ENCODE measurements at places on chromosomes 12 and 14.
A peak's percentile ranks its signal among the peaks of the same experiment; 100 is the strongest.

DNA sequence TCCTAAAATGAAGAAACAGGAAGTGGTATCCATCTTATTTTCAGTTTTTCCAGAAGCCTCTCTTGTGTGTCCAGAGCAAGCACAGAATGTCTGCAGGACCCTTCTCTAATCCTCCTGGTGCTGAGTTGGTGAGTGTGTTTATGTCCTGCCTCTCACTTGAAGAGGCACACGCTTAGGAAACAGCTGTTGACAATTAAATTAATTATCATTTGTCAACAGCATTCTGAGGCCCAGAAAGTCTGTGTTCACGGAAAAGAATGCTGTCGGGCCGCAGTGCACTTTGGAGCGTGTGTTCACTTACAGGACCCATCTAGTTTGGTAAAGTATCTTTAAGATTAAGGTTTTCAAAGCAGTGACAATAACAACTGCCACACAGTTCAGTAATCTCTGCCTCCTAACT is 70.5 kb downstream of the LMNTD1 start:
- no peak for DNase-seq

- no peak for DNase-seq
Measured at GRCh38 chr12:46783871-46784270, 41.9 kb downstream of the SLC38A4 start.

- DNase-seq = no peak
Measured at GRCh38 chr14:95185767-95186392, 28.6 kb upstream of the DICER1 start.

DNA sequence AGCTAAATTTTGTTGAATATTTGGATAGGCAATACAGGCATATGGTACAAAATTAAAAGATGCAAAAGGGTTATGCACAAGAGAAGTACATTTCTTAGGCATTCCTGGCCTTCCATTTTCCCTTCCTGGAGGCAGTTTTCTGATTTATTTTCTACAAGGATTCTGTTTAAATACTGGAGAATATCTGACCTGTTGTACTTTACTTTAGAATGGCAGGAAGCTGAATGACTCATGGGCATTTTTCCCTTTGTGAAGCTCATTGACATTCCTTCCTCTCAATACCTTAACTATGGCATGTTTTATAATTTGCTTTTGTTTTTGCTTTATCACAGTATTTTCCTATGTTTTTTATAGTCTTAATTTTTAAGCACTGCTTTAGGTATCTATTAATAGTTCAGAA is 62.7 kb downstream of the RCOR1 start:
- no peak for DNase-seq

GRCh38 chr12:2332947-2333346 is 280.2 kb downstream of the CACNA1C start:
- DNase-seq = no peak

DNA sequence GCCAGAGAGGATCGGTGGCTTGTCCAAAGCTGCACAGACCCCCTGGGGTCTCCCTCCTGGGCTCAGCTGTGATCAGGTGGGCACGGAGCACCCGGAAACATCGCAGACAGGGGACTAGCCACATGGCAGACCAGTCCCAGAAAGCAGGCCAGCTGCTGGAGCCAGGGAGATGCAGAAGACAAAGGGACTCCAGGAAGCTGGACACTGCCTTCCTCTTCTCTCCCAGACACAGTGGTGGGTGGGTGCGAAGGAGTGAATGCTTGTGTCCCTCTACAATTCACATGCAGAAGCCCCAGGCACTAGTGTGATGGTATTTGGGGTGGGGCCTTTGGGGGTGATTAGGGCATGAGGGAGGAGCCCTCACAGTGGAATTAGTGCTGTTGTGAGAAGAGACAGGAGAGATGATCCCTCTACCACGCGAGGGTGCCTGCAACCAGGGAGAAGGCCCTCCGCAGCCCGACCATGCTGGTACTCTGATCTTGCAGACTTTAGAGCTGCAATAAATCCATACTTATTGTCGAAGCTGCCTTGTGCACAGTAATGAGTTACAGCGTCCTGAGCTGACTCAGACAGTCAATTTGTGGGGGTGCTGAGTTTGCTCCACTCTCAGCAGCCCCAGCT is 95.2 kb downstream of the CALM1 start:
- DNase-seq = no peak

GRCh38 chr14:64464651-64465050 is 648 bp upstream of the AKAP5 start:
- no peak for DNase-seq

DNA sequence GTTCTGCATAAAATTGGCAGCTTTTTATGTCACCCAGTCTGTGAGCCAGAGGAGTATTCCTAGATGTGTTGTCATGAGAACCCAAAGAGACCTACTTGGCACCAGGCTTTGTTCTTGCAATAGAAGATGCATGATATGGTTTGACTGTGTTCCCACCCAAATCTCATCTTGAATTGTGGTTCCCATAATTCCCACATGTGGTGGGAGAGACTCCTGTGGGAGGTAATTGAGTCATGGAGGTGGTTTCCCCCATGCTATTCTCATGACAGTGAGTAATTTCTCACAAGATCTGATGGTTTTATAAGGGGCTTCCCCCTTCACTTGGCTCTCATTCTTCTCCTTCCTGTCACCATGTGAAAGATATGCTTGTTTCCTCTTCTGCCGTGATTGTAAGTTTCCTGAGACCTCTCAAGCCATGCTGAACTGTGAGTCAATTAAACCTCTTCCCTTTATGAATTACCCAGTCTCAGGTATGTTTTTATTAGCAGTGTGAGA is 572.0 kb upstream of the ATP2B1 start:
- no peak for DNase-seq

GRCh38 chr14:28831126-28831525 is 64.5 kb downstream of the FOXG1 start:
- no peak for DNase-seq

DNA sequence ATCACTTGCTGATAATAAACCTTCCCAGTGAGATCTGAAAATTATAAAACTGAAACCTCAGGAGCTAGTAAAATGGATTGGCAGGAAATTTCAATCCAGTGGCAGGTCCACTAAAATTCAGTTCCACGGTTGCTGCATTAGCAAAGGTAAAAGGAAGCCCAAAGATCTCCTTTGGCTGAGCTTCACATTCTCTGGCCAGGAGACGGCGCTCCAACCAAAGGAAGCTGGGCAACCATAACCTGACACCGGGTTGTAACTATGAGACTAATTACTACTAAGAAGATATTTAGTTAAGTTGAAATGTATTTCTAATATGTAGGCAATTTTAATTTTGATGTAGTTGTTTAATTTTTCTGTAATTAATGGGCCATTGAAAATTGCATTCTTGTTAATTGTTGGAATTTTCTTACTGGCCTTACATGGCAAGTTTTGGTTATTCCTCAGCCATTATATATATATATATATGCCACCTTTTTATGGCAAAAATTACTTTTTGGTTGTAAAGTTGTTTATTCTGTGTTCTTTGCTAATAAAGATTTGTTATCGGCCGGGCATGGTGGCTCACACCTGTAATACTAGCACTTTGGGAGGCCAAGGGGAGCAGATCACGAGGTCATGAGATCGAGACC is 17.0 kb downstream of the OR8S1 start:
- DNase-seq = no peak

GRCh38 chr12:92144631-92145480 is 790 bp downstream of the BTG1 start:
- peak; percentile 38 for DNase-seq

DNA sequence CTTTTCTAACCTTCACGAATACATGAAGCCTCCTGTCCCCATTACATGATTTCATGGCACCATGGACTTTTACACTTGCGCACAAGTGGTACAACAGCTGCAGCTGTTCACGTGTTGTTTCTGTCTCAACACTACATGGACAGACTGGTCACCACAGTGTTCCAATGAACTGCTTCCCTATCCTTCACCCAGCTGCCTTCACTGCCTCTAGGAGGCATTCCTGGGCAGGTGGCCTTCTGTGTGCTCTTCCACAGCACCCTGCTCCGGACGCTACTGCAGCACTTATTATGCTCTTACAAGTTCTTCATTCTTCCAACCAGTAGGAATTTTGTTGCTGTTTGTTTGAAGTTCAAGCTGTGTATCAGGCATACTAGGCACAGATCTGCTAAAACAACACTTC is 1.5 kb downstream of the MTERF2 start:
- DNase-seq = no peak

- DNase-seq = no peak
Measured at GRCh38 chr14:102506626-102506925, 3.0 kb downstream of the ANKRD9 start.

GRCh38 chr14:35963209-35963608 is 137.1 kb downstream of the BRMS1L start:
- DNase-seq = no peak

DNA sequence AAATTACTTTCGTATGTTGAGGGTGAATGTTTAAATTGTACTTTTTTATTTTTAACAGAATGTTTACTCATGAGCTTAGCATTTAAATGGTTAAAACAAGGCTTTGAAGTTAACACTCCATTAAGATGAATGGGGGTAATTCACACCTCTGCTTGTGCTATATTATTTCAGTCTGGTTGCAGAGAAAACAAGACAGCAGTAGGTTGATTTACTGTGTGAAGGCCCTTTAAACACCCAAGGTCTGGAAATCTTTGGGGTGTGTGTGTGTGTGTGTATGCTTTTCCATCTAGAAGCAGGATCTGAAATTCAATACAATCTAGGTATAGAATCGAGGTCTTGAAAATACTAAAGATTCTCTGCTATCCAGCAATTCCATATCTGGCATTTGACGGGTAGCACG is 83.8 kb downstream of the SLC38A6 start:
- no peak for DNase-seq

GRCh38 chr12:58106195-58106594 is 164.8 kb downstream of the ATP23 start:
- no peak for DNase-seq

DNA sequence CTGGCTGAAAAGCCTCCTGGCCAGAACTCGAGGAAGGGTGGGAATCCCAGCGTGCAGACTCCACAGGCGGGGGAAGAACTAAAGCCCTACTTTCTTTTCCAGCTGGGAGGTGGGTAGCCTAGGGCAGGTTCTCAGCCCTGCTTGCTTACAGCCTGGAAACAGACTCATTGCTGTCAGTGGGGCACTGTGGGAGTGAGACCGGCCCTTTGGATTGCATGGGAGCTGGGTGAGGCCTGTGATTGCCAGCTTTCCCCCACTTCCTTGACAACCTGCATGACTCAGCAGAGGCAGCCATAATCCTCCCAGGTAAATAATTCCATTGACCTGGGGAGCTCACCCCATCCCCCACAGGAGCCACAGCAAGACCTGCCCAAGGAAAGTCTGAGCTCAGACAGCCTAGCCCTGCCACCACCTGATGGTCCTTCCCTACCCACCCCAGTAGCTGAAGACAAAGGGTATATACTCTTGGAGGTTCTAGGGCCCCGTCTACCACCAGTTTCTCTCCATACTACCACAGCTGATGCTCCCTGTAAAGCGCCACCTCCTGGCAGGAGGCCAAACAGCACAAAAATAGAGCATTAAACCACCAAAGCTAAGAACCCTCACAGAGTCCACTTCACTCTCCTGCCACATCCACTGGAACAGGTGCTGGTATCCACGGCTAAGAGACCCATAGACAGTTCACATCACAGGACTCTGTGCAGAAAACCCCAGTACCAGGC is 294.1 kb downstream of the SEC23A start:
- DNase-seq = no peak

GRCh38 chr14:99158646-99159165 is 113.3 kb downstream of the BCL11B start:
- DNase-seq = no peak

DNA sequence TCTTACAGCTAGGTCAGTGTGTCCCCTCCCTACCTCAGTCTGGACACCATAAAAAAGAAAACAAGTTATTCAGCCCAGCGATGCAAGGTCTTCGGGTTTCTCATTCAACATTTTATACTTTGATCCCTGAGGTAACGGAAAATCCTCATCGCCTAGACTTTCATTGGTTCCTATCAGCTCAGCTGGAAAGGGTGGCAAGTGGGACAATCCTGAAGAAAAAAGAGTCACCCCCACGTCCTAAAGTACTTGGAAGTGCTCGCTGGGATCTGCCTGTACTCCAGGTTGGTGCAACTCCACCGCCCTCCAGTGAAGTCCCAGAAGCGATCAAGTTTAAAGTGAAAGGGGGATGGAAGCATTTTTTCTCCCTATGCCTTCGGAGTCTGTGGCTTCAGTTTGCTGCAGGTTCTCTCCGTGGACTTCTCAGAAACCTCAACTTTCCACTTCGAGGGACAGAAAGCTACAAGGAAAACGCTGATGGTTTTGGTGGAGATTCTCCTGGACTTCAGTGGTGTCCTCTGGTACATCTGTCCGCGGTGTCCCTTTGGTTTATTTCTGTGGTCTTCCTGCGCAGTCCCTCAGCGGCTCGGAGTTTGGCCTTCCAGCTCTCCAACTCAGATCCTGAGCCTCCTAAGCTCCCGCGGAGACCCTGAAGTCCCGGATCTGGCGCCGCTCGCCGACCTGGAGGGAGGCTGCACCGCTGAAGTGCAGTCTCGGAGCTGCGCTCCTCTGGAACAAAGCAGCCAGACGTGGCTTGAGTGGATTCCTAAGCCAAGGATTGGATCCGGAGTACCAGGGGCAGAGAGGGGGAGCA is 1.8 kb upstream of the LRFN5 start:
- DNase-seq = no peak

GRCh38 chr12:57479376-57480115 is at the start of gene ARHGAP9:
TSS of gene ARHGAP9 (minus strand) at chr12:57479866. CDS start at chr12:57479406, 460 bp downstream.
- no peak for DNase-seq

GRCh38 chr12:53976172-53976822 is 1.5 kb upstream of the HOTAIR start:
- DNase-seq = no peak

DNA sequence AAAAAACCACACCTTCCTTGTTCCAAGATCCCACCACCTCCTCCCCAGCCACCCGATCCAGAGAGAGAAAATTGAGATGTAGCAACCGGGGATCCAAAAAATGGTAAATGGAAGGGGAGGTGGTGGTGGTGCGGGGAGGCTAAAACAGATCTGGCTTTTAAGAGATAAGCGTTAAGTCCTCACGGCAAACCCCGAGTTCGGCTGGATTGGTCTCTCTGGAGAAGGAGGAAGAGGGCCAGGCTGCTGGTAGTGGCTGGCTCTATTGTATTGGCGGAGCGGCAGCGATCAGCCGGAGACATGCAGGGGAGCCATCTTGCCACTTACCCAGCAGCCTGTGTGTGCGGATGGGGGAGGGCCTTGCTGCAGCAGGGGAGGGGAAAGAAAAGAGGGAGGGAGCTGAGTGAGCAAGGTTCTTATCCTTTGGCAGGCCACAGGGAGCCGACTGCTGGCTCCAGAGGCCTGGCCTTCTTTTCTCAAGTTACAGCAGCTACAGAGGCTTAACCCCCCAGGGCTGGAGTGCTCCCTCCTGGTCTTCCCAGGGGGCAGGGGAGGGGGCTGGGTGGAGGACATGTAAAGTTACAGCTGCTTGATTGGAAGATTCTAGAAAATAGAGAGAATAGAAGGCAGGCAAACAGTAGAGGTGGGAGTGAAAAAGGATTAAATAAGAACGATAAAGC is 14.1 kb upstream of the CDH24 start:
- peak; percentile 28 for DNase-seq

- no peak for DNase-seq
Measured at GRCh38 chr12:25904442-25904841, 54.0 kb upstream of the RASSF8 start.

- DNase-seq = no peak
Measured at GRCh38 chr12:75951399-75952278, 79.9 kb downstream of the PHLDA1 start.

Data from stimulated activated CD8-positive, alpha-beta memory T cell treated with anti-CD3 and anti-CD28 coated beads, Interleukin-4, amount 100 ng/mL, for 1 hour (primary cell).